ENCODE measurements at places on chromosomes 2 and 18.

DNA sequence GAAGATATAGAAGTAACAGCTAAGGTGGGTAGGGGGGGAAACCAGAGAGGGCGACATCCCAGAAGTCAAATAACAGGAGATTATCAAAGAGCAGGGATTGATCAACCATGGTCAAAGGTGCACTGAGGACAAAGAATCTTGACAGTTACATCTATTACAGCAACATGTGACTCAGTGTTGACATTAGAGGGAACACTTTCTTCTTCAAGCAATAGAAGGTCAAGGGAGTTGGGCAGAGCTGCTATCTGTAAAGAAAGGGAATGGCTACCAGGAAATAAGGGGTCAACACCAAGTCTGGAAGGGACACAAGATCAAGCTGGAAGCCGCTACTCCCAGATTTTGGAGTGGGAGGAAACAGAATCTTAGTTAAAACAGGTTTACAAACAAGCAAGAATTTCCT is 611.0 kb downstream of the TSN start:
- DNase-seq, result no peak

DNA sequence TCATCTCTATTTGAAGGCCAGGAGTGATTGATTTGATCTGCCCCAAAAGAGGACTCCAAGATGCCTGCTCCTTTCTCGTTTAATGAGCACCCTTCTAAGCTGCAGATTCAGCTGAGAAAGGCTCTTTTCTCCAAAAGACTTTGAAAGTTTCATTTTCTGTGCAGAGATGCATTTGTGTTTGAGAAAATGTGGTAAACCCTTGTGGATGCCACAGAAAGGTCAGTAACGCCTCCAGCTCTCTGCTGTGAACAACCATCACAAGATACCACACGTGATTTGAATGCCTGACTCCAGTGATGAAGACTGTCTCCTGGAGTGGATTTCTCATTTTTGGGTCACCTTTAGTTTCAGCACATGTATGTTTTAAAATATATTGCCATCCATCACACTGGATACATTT is 35.0 kb upstream of the CCDC85A start:
- DNase-seq, result no peak

GRCh38 chr18:596288-596881 is 403 bp upstream of the CLUL1 start:
- DNase-seq, result no peak

- DNase-seq, result no peak
Observed at GRCh38 chr2:127945281-127945680, 59.5 kb upstream of the AMMECR1L start.

GRCh38 chr2:170396799-170397459 is 219.0 kb downstream of the MYO3B start:
- DNase-seq, result no peak

GRCh38 chr2:106840818-106841217 is 45.1 kb downstream of the ST6GAL2 start:
- no peak for DNase-seq

DNA sequence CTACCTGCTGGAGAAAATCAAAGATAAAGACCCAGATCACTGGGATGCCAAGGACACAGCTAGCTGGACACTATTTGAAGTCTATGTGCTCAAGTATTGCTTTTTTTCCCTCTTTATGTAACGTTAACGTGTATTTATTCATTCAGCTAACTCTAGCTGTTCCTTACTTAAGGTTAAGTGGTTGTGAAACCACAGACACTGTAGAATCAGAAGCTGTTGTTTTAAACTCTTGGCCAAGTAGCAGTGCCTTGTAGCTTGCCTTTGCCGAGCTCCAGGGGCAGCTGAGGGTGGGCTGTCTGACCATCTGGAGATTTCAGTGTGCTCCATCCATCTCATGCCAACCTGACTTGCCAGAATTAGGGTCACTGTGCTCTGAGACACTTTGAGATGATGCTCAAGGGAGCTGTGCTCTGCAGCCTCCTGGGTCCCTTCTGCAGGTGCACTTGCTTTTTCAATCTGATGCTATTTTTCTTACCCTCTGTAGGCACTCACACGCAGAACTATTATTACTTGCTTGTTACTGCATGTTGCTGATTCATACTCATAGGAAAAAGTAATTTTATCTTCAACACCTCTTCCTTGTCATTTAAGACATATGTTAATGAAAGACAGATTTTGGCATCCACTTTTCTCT is 116.2 kb downstream of the METTL8 start:
- no peak for DNase-seq

DNA sequence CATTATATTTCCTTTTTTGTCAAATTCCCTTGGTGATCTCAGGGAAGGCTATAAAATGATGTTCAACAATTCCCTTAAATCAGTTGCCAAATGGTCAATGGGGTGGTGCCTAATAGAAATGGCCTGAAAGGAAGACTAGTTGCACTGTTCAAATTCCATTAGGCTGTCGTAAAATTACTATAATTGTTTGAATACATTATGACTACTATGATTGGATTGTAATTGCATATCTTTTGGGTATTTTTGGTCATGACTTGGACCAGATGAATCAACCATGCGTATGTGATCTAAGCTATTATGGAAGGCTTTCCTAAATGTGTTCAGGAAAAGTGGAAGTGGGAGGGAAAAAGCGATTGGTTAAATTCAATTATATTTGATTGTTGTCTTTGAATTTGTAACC is 41.3 kb upstream of the KCNE4 start:
- no peak for DNase-seq

DNA sequence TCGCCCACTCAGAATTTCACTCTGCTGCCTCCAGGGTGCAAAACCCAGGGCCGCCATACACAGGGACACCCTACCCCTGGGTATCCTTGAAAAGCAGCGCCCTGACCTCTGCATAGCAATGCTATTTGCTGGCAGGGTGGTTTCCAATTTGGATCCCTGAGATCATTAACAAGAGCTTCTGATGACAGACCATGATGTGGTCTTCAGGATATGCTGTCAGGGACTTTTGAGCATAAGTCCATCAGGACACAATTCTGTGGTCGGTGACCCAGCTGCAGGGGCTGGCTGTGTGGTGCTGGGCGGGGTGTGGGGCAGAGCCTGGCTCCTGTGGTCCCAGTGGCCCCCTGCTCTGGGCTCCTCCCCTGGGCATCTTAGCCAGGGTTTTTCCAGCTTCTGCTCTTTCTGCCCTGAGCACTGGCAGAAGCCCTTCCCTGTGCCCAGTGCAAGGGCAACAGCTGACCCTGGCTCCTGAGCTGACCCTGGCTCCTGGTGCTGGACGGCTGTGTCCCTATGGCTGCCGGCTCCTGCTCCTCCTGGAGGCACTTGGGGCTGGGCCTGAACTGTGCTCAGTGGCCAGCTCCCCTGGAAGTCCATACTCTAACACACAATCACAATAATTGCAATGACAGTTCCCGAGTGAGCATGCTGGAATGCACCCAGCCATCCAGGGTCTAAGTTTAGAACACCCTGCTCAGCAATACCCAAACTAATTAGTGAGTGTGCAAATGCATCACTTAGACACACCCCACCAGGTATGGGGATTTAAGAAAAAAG is 271.5 kb downstream of the HDAC4 start:
- DNase-seq, result no peak

All from T-helper 2 cell (primary cell).